Stimulated activated CD4-positive, alpha-beta T cell treated with anti-CD3 and anti-CD28 coated beads, TNF-alpha, amount 100 ng/mL, for 24 hours (primary cell): ENCODE measurements at places on chromosomes 11 and 22.

DNA sequence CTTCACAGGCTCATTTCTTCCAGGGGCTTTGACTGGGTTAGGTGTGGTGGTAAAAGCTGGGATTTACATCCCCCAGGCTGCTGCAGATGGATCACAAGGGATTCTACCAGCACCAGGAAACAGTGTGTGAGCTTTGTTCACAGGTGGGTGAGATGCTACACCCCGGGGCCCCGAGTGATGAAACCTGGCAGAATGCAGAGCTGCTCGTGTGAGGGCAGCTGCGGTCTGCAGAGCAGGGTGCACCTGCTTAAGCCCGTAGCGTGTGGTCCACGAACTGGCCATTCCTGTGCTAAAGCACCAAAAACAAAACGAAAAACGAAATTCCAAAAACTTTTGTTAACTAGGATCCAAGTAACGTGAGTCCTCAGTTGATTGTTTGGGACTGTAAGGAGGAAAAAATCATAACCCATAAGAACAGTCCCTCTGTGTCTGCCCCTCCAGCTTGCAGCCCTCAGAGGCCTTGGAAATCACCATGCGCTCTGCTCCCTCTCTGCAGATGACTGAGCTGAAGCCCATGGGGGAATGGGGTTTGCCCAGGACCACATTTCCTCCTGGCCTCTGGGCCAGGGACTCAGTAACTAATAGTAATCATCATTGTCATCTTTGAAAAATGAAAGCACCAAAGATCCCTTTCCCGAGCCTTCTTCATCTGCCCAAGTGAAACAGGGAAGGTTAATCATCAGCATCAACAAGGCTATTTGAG lies 24.6 kb downstream of the ELF5 start:
- DNase-seq = no peak

- no peak for DNase-seq
Observed at GRCh38 chr11:88188932-88189253, 13.7 kb upstream of the RAB38 start.

- DNase-seq = no peak
Observed at GRCh38 chr11:123742031-123742723, 717 bp upstream of the ZNF202 start.

- DNase-seq = no peak
Observed at GRCh38 chr11:13073119-13073981, 64.2 kb downstream of the RASSF10 start.

DNA sequence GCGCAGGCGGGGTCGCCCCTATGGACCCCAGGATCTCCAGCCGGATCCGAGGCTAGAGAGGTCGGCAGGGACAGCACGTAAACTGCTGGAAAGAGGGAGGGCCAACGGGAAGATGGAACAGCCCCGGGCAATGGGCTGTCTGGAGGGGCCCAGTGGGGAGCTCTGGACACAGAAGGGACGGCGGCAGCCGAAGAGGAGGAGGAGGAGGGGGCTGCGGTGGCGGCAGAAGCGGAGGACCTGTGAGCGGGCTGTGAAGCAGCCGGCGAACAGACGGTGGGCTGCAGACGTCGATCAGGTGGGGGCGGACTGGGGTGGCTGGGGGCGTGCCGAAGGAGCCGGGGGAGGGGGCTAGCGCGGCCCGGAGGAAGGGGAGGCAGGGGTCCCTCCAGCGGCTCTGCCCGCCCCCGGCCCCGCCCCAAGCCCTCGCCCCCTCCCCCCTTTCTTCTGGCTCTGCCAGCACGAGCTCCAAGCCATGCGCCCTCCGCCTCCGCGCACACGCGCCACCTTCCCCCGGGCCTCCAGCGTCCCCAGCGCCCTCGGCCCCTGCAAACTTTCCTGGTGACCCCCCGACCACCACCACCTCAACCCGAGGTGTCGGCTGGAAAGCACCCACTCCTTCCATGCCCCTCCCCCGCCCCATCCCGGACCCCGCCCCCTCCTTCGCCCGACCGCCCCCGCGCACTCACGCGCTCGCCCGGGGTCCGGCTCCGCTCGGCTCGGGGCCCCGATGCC lies 432 bp downstream of the TNKS1BP1 start:
- DNase-seq = no peak

- no peak for DNase-seq
Observed at GRCh38 chr11:27786331-27786730, 86.1 kb upstream of the BDNF start.

- peak; percentile 45 for DNase-seq
Observed at GRCh38 chr22:38504731-38505540, 1.2 kb downstream of the DDX17 start.

- no peak for DNase-seq
Observed at GRCh38 chr11:2314525-2315394, 12.9 kb downstream of the TSPAN32 start.

DNA sequence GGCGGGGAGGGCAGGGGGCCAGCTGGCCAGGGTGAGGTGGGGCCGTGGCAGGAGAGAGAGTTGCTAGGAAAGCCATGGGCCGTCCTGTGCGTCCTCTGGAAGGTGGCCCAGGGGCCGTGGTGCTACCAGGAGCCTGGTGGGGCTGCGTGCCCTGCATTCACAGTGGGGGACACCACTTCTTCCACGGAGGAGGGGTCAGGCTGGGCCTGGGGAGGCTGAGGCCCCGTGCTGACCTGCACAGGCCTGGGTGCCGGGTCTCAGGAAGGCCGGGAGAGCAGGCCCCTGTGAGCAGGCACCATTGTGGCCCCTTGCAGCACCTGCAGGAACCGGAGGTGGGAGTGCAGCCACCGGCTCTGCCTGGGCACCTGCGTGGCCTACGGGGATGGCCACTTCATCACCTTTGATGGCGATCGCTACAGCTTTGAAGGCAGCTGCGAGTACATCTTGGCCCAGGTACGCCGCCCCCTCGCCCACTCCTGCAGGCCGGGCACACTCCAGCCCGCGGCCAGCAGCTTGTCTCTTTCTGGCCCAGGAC lies 12.0 kb downstream of the MUC5B start:
- no peak for DNase-seq

- no peak for DNase-seq
Observed at GRCh38 chr11:124663861-124664260, 9.7 kb downstream of the SIAE start.

DNA sequence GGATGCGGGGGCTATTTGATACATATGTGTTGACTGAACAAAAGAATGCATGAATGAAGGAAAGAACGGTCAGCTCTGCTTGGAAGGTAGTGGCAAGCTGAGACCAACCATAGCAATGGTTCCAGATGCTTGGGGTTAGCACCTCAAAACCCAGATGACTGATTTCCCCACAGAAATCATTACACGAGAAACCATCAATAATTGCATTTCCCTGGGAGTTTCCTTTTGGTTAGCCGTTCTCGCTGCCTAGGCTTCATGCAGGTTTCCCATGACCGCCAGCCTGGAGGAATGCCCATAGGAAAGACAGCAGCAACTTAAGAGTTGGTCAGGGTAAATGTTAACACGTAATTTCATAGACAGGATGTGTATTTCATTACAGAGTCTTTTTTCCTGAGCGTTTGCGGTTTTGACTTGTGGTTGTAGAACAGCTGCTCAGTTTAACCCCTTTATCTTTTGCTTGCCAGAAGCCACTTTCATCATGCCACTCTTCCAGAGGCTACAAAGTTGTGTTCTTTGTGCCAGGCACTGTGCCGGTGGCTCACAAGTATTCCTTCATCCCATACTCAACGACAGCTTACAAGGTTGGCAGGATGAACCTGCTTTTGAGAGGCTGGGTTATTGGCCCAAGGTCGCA lies 2.8 kb downstream of the IL17RA start:
- DNase-seq = no peak

- DNase-seq = no peak
Observed at GRCh38 chr11:1650034-1650917, 20.7 kb downstream of the KRTAP5-5 start.

- DNase-seq = no peak
Observed at GRCh38 chr11:121755191-121755590, 302.4 kb upstream of the SORL1-AS1 start.

GRCh38 chr22:45344334-45344733 lies 34.6 kb downstream of the FAM118A start:
- DNase-seq = no peak

GRCh38 chr11:78851878-78852586 lies 277.4 kb upstream of the NARS2 start:
- no peak for DNase-seq

GRCh38 chr11:3201677-3202181 lies 16.9 kb downstream of the MRGPRG start:
- DNase-seq = no peak

DNA sequence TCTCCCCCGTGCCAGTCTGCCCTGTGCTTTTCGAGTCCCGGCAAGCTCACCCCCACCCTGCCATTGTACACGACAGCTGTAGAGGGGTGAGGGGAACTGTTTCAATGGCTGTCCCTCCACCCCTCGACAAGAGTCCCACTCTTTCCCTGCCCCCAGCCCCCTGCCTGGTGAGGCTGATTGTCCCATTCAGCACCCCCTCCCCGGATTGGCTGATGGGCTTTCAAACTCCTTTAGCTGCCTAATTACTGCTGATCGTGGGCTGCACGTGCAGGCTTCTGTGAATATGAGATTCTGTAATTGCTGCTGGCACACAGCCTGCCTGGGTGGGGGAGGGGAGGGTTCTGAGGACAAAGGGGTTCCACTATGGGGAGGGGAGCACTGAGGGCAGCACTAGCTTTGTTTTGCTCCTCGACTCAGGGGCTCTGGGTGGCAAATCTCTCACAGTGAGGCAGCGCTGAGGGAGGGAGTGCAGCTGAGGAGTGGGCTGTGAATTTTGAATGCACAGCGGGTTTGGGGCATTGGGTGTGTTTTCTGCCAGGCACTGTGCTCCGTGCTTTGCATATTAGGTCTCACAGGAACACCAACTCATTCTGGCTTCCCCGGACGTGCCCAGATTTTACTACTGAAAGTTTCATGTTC lies 42.6 kb upstream of the ACCSL start:
- DNase-seq = no peak

DNA sequence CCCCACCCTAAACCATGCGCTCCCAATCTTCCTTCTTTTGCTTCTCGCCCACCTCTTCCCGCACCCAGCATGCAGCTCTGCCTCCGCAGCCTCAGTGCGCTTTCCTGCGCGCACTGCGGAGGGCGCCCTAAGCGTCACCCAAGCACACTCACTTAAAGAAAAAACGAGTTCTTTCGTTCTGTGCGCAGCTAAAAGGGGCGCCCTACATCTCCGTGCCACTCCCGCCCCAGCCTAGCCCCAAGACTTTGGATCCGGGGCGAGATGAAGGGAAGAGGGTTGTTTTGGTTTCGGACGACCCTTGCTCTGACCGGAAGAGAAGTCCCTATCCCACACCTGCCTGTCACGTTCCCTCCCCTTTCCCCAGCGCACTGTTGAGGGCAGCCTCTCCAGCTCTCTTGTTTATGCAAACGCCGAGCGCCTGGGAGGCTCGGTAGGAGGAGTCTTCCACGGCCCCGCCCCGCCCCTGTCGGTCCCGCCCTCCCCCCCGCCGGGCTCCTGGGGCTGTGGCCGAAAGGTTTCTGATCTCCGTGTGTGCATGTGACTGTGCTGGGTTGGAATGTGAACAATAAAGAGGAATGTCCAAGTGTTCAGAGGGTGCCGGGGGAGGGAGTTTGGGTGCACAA lies 5.3 kb downstream of the VSIG2 start:
- DNase-seq = peak; percentile 75

GRCh38 chr11:125952559-125952958 lies 6.7 kb downstream of the VSIG10L2 start:
- no peak for DNase-seq

DNA sequence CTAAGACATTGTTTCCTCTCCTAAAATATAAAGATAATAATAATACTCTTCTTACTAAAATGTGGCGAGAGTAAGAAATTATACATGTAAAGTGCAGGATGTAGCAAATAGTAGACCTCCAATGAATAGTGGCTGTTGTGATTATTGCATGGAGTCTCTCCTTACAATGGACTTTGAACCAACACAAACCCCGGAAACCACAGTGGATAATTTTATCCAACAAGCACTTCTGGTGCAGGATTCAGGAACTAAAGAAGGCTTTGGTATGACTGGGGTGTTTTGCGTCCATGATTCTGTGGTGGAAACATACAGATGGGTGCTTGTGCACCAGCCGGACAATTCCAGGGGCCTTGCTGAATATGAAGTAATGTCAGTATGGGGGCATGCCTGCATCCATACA lies 146.4 kb upstream of the UBASH3B start:
- no peak for DNase-seq

DNA sequence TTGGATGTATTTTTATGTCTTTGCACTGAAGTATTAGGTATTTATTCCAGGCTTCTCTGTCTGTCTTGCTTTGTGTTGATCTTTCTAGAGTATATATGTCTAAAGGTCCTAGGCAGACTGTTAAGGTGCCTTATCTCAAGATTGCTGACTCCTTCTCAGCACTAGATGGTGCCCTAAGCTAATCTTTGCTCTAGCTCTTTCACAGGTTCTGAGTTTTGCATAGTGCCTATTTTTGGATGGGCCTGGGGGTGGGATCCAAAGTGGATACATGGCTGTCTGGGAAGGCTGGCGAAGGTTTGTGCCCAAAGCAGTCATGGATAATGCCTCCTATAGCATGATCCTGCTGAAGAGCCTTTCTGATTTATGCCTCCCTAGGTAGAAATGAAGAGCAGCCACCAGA lies 154.9 kb downstream of the TRPC6 start:
- no peak for DNase-seq

DNA sequence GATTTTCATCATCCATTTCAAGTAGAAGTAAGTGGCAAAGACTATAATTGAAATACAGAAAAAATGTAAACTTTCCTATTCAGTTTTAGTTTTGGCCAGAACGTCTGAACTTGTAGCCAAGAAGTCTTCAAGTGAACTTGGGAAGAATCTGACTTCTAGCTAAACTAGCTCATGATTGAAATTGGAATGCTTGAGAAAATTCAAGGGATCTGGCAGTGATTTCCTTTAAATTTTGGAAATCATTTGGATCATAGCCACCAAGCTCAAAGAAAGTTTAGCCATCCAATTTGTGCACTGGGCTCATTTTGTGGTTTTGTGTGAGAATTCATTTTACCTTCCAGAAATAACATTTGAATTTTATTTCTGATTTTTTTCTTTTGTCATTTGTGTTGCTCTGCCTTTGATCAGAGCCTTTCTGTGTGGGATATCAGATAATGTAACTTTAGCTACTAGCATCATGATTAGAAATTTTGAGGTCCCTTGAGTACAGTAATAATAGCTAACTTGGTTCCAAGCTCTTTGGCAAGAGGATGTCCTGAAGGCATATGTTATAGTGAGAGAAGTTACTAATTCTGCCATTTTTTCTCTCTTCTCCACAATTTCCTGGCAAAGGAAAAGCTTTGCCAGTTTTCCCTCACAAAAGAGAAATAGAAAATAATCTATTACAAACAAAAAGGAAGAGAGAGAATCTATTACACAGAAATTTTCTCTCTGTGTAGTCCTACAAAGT lies 2123.7 kb upstream of the RAG2 start:
- no peak for DNase-seq

DNA sequence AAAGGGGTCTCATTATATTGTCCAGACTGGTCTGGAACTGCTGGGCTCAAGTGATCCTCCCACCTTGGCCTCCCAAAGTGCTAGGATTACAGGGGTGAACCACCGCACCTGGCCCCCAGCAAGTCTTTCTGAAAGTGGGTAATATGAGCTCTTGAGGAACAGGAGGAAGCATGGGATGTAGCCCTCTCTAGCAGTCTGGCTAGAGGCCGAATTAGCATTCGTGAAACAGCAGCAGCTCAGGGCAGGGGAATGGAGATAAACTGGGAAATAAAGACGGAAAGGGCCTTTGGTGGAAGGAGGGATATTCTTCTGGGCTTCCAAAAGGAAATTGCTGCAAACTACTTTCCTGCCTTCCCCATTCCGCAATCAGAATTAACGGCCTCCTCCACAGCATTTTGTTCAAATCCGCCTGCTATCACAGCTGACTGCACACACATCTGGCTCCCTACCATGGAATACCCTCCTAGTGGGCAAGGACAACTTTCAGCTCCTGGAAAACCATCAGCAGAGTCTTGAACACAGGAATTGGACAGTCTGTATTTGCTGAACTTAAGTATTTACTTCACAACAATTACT lies 44.3 kb downstream of the MICAL3 start:
- DNase-seq = no peak
